Keratinocyte (primary cell): ENCODE measurements at places on chromosomes 1 and 21. TPM values are rescaled to one million over a fixed set of nuclear protein-coding genes. Genes with fewer than 3 reads are reported as not detected.

DNA sequence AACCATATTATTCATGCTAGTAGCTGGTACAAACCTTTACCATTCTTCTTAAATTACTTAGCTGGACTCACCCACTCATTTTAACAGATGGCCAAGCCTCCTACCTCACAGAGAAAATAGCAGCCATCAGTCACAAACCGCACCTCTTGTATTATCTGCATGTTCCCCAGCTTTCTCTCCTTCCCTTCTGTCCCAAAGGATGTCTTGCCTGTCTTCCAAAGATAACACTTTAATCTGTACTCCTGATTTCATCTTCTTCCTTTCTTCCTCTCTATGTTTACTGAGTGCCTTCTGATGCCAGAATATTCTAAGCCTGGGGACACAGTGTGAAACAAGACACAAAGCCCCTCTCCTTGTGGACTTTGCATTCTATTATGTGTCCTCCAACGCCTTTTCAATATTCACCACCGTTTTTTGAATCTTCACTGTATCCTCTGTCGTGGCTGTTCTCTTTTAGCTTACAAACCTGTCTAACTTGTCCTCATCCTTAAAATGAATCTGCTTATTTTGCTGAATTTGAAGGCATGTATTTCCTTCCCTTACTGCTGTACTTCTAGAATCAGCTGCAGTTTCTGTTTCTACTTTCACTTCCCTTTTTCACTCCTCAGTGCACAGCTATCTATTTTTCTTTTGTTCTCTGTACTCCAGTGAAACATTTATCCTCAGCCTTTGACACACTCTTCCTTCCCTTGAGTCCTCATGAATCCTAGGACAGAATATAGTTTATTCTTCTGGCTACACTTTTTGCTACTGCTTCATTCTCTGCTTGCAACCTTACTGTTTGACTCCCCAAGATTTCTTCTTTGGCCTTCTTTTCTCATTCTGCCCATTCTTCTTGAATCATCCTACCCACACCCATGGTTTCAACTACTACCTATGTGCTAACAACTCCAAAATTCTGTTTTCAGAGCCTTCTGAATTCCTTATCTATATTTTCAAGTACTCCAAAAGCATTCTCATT lies 216.9 kb upstream of the SAMSN1 start:
- no peaks in the 10 kb centered on the region for H3K27me3 ChIP-seq
- H3K27ac ChIP-seq = no peak overlapping the region
- H3K4me3 ChIP-seq = no peak overlapping the region
- no peaks in the 10 kb centered on the region for H3K36me3 ChIP-seq
- H3K4me1 ChIP-seq = no peaks in the 10 kb centered on the region

Gene TCEANC2
- 3.5 to 5.2 TPM (median 4.3 TPM) in 3 replicates for polyA plus RNA-seq

- peak overlapping the region; percentile 21 for H3K27ac ChIP-seq
- no peaks in the 10 kb centered on the region for H3K36me3 ChIP-seq
- H3K4me3 ChIP-seq = no peak overlapping the region
- H3K4me1 ChIP-seq = peaks cover 50% of the 10 kb centered on the region
Observed at GRCh38 chr1:24315391-24315790, 3.8 kb upstream of the GRHL3 start.

- H3K4me1 ChIP-seq = no peaks in the 10 kb centered on the region
- no peaks in the 10 kb centered on the region for H3K36me3 ChIP-seq
- no peaks in the 10 kb centered on the region for H3K27me3 ChIP-seq
Observed at GRCh38 chr1:247914941-247915662, 5.0 kb upstream of the OR2T8 start.

- H3K4me3 ChIP-seq = no peak overlapping the region
- H3K4me1 ChIP-seq = peaks cover 26% of the 10 kb centered on the region
- no peaks in the 10 kb centered on the region for H3K27me3 ChIP-seq
- DNase-seq = no peak
- peaks cover 34% of the 10 kb centered on the region for H3K36me3 ChIP-seq
Observed at GRCh38 chr1:156468693-156469345, 31.8 kb downstream of the MEF2D start.

DNA sequence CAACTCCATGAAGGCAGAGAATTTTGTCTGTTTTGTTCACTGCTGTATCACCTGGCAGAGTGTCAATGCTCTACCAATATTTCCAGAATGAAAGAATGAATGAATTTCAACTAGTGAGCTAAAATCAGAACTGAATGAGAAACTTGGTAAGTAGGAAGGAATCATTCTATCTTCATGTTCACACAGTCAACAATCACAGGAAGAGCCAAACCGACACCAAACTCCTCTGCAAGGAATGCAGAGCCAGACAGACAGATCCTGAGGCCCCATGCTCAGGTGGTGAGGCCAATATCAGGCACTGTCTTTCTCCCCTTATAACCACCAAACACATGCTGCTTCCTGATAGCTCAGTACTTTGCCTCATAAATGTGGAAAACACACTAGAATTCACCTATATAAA lies 139.1 kb downstream of the SLC45A1 start:
- no peaks in the 10 kb centered on the region for H3K36me3 ChIP-seq
- H3K27ac ChIP-seq = no peak overlapping the region
- H3K4me1 ChIP-seq = peaks cover 23% of the 10 kb centered on the region
- no peaks in the 10 kb centered on the region for H3K27me3 ChIP-seq

DNA sequence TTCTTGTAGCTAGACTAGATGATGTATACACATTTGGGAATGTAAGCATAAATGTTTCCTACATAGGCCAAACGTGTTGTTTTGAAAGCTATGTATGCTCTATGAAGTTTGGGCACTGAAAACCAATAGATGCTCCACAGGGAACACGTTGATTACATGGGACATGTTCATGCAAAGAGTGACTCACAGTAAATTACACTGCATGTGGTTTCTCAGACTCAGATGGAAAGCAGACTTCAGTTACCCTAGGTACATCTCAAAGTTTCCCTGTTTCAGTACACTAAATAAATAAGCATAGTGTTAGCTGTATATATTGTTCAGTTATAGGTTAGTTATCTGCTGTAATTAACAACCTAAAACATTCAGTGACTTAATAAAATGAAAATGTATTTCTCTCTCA lies 301.9 kb upstream of the RUNX1 start:
- no peak overlapping the region for H3K27ac ChIP-seq
- H3K4me1 ChIP-seq = peaks cover 4% of the 10 kb centered on the region
- H3K4me3 ChIP-seq = no peak overlapping the region
- no peak for DNase-seq

Gene BNIPL
- polyA plus RNA-seq = 4.6 to 25.8 TPM (median 9.8 TPM) in 3 replicates

Gene GBP4
- polyA plus RNA-seq = 0.01 TPM in 1 of 3 replicates, not detected in the others

DNA sequence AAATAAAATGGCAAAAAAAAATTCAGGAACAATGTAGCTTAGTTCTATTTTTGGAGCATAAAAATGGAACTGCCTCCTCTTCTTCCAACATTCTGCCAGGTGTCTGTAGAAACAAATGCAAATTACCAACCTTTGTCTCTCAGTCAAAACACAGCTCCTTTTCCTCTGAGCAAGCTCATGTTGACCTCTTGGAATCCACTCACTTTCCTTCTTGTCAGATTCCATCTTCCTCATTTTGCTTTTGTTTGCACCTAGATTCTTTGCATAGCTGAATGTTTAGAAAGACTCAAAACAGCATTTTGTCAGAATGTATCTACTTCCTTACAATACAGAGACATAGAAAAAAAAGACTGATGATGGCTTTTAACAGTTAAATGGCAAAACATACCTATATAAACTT lies 178.2 kb downstream of the ADGRL2 start:
- H3K36me3 ChIP-seq = no peaks in the 10 kb centered on the region
- H3K4me3 ChIP-seq = no peak overlapping the region
- H3K27me3 ChIP-seq = no peaks in the 10 kb centered on the region

- DNase-seq = no peak
- H3K36me3 ChIP-seq = peaks cover 23% of the 10 kb centered on the region
- H3K4me1 ChIP-seq = no peaks in the 10 kb centered on the region
- no peak overlapping the region for H3K27ac ChIP-seq
- H3K4me3 ChIP-seq = no peak overlapping the region
Observed at GRCh38 chr1:233261206-233261605, 34.3 kb downstream of the PCNX2 start.

- no peak overlapping the region for H3K4me3 ChIP-seq
- no peaks in the 10 kb centered on the region for H3K27me3 ChIP-seq
- H3K27ac ChIP-seq = no peak overlapping the region
Observed at GRCh38 chr1:221837896-221838295, 96.0 kb upstream of the DUSP10 start.

DNA sequence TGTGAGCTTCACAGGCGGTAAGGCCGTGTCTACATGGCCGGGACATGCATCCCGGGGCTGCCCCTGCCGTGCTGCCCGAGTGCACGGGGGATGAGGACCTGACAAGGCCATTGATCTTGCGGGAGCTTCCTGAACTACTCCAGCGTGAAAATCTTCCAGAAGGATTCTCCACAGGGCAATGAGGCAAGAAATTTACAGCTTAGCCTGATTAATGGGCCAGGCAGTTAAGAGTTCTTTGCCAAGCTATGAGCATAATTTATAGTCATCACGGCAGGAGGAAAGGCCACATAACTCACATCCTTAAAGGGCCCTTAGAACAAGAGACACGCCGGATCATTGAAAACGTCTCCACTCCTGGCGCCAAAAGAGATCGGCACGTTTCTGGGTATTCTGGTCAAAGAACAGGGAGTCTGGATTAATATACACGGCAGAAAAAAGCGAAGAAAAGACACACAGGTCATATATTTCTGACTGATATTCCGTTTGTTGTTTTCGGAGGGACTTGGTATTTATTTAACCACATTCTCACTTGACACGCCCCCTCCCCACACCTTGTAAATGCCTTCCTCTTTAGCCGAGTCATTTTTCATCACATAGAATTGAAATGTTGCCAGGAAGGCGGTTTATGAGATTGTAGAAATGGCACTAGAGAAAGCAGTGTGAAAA lies 180.5 kb downstream of the DYRK1A start:
- H3K4me3 ChIP-seq = no peak overlapping the region
- peaks cover 8% of the 10 kb centered on the region for H3K27me3 ChIP-seq
- H3K27ac ChIP-seq = no peak overlapping the region
- H3K36me3 ChIP-seq = no peaks in the 10 kb centered on the region
- DNase-seq = no peak
- no peaks in the 10 kb centered on the region for H3K4me1 ChIP-seq

- no peak overlapping the region for H3K27ac ChIP-seq
- no peaks in the 10 kb centered on the region for H3K4me1 ChIP-seq
- DNase-seq = no peak
- no peaks in the 10 kb centered on the region for H3K36me3 ChIP-seq
- H3K27me3 ChIP-seq = peaks cover 30% of the 10 kb centered on the region
Observed at GRCh38 chr1:19670787-19671186, 6.1 kb downstream of the HTR6 start.

Gene RAVER2
- 6.3 to 9.1 TPM (median 7.0 TPM) in 3 replicates for polyA plus RNA-seq

Gene FMO2
- 0.05 TPM in 2 of 3 replicates, not detected in the other for polyA plus RNA-seq

DNA sequence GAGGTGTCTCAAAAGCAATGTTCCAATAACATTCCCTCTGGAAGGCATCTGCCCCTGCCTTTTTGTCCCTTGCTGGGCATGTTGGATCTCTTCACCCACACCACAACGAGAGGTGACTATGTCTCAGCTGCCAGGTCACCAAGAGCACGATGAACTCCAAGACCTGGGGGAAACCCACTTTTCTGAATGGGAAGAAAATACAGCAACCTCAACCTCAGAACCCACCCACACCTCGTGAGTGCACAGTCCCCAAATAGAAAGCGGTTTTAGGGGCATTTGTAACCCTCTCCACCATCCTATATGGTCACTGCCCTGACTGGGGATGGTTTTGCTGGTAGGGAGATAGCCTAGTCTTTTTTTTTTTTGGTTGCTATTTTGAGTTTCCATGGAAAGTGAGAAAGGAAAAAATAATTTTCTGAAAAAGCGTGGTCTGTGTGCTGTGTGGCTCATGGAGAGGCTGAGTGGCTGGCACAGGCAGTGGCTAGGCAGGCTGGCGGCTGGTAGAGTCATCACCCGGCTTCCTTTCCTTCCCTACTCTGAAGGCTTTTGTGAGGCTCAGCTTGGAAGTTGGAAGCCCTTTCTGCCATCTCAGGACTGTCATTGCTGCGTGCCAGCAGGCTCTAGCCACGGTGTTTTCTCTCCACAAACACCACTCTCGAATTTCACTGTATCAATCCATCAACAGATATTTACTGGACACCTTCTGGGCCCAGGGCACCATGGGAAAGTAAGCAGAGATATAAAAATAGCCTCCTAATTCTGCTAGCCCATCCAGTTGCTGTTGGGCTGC lies 15.8 kb downstream of the TSPAN2 start:
- H3K36me3 ChIP-seq = no peaks in the 10 kb centered on the region
- H3K27me3 ChIP-seq = no peaks in the 10 kb centered on the region
- no peak overlapping the region for H3K4me3 ChIP-seq

Gene PLA2G2F
- 0.26 to 0.31 TPM (median 0.26 TPM) in 3 replicates for polyA plus RNA-seq

- no peak overlapping the region for H3K4me3 ChIP-seq
- no peaks in the 10 kb centered on the region for H3K36me3 ChIP-seq
- no peaks in the 10 kb centered on the region for H3K27me3 ChIP-seq
- no peak overlapping the region for H3K27ac ChIP-seq
Observed at GRCh38 chr1:97137862-97138514, 416.4 kb downstream of the PTBP2 start.

- no peak overlapping the region for H3K4me3 ChIP-seq
- H3K27ac ChIP-seq = no peak overlapping the region
- DNase-seq = no peak
- no peaks in the 10 kb centered on the region for H3K27me3 ChIP-seq
- H3K4me1 ChIP-seq = no peaks in the 10 kb centered on the region
Observed at GRCh38 chr1:114292194-114292593, 138.5 kb upstream of the SYT6 start.

- DNase-seq = no peak
- H3K4me3 ChIP-seq = no peak overlapping the region
- no peak overlapping the region for H3K27ac ChIP-seq
- H3K36me3 ChIP-seq = no peaks in the 10 kb centered on the region
- H3K4me1 ChIP-seq = peaks cover 20% of the 10 kb centered on the region
Observed at GRCh38 chr1:43639976-43640794, 9.8 kb upstream of the KDM4A start.

Gene SYT2
- polyA plus RNA-seq = 0.01 TPM in 2 of 3 replicates, not detected in the other

- peaks cover 27% of the 10 kb centered on the region for H3K4me1 ChIP-seq
- no peaks in the 10 kb centered on the region for H3K27me3 ChIP-seq
- H3K4me3 ChIP-seq = no peak overlapping the region
- peak; percentile 59 for DNase-seq
- no peaks in the 10 kb centered on the region for H3K36me3 ChIP-seq
Observed at GRCh38 chr21:31335957-31336738, 7.9 kb downstream of the TIAM1 start.

DNA sequence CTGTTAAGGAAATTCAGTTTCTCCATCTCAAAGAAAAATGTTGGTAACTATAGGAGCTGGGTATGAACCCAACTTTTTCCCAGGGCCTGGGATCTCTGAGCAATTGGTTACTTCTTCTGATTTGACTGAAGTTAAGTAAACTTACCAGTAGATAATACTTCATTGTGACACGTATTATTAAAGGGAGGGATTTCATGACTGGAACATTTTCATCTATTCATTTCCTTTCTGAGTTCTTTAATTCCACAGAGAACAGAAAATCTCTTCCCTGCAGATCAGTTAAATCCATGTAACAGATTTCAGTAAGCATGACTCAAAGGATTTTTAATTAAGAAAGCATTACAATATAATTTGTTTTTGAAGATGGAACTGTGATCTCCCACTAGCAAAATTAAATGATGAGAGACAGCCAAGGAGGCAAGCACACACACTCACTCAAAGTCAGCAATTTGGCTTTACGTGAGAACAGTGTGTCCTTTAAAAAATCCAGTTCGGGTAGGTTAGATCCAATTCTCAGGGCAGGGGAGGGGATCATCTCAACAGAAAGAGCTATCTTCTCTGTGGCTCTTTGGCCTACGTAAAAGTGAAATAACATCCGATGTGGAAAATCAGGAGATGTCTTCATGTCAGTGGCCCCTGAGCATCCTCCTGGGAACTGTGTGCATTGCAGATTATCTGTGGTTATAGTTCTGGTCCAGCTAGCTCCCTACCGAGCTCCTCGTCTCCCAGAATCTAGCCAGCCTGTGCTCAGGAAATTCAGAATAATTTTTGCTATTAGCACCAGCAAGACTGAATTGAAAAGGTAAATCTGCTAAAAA lies 10.8 kb upstream of the MYOC start:
- no peak overlapping the region for H3K4me3 ChIP-seq
- no peaks in the 10 kb centered on the region for H3K27me3 ChIP-seq
- DNase-seq = no peak
- no peak overlapping the region for H3K27ac ChIP-seq
- no peaks in the 10 kb centered on the region for H3K36me3 ChIP-seq
